ENCODE measurements at places on chromosomes 4 and X.
A peak's percentile ranks its signal among the peaks of the same experiment; 100 is the strongest.

- no peak for DNase-seq
These were observed 96.8 kb downstream of the TET2 start for GRCh38 chr4:105243446-105243845.

GRCh38 chr4:15333692-15334633 lies 93.9 kb upstream of the C1QTNF7 start:
- no peak for DNase-seq

DNA sequence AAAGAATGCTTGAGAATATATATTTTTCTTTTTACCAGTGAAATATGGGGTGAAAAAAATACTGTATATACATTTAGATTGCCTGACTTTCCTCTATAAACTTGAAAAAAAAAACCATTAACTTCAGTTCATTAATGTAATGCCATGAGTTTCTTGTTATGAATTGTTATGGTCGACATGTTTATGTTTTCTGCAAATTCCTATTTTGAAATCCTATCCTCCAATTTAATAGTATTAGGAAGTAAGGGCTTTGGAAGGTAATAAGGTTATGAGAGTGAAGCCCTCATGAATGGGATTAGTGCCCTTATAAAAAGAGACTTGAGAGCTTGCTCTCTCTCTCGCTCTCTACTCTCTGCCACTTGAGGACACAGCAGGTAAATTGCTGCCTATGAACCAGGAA lies 211.4 kb downstream of the LDB2 start:
- no peak for DNase-seq

GRCh38 chr4:1720163-1720983 lies 750 bp downstream of the TMEM129 start:
- DNase-seq = no peak

GRCh38 chrX:150967786-150968185 lies 15.3 kb upstream of the HMGB3 start:
- no peak for DNase-seq

DNA sequence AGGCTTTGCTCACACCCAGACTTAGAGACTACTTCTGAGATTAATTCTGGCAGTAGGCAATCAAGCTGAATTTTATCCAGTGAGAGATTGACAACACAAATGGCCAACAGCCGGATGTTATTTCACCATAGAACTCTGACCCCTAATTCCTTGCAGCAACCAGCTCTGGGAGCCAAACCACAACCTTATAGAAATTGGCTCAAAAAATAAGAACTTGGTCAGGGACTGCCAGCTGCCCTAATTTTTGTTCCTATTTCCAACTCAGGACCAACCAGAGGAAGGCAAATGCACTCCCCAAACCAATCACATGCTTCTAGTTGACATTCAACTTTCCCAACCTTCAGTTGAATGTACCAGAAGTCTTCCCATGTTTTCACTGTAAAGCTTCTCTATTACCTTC lies 269.7 kb downstream of the HS3ST1 start:
- no peak for DNase-seq

GRCh38 chr4:123110685-123111084 lies 188.3 kb upstream of the NUDT6 start:
- no peak for DNase-seq

DNA sequence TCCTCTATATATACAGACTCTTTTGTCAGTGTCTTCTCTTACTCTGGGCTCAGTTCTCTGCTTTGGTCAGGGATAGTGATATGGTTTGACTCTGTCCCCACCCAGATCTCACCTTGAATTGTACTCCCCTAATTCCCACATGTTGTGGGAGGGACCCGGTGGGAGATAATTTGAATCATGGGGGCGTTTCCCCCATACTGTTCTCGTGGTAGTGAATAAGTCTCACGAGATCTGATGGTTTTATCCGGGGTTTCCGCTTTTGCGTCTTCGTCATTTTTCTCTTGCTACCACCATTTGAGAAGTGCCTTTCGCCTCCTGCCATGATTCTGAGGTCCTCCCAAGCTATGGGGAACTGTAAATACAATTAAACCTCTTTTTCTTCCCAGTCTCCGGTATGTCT lies 144.4 kb downstream of the GLUD2 start:
- DNase-seq = no peak

- DNase-seq = no peak
These were observed 61.6 kb upstream of the GPM6A start for GRCh38 chr4:175873707-175874106.

- DNase-seq = no peak
These were observed 116.3 kb downstream of the MFAP3L start for GRCh38 chr4:169909897-169910296.

- DNase-seq = no peak
These were observed 101.9 kb upstream of the BCOR start for GRCh38 chrX:40199704-40200103.

GRCh38 chrX:31384471-31384870 lies 312.6 kb upstream of the FTHL17 start:
- no peak for DNase-seq

DNA sequence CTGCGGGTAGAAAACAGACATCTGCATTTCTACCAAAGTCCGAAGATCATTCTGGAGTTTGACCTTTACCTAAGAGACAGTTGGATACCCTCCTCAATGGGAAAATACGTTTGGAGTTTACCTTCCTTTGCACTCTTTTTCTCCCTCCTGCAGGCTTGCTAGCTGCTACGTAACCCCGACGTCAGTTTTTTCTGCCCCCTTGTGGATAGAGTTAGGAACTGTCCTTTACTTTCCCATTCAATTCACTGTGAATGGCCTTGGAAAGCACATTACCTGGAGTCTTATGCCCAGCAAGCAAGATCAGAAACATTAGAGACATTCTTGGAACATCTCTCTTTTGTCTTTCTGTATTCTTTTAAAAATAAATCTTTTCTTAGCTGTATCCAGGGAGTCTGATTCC lies 250.7 kb downstream of the NAP1L3 start:
- peak; percentile 13 for DNase-seq

DNA sequence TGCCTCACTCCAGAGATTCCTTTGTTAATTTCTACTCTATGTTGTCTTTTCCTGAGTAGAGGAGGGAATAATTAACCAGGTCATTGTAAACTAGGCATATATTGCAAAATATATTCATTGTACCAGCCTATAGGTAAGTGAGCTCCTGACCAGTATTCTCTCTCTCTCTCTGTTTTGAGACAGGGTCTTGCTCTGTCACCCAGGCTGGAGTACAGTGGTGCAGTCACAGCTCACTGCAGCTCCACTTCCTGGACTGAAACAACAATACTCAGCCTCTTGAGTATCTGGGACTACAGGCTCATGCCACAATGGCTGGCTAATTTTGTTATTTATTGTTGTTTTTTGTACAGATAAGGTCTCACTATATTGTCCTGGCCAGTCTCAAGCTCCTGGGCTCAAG lies 198.3 kb downstream of the ARAP2 start:
- no peak for DNase-seq

GRCh38 chr4:77226939-77227705 lies 70.1 kb downstream of the CCNG2 start:
- DNase-seq = no peak

GRCh38 chr4:47752214-47752613 lies 85.7 kb downstream of the CORIN start:
- no peak for DNase-seq

GRCh38 chrX:137425986-137426385 lies 139.9 kb upstream of the ZIC3 start:
- no peak for DNase-seq

DNA sequence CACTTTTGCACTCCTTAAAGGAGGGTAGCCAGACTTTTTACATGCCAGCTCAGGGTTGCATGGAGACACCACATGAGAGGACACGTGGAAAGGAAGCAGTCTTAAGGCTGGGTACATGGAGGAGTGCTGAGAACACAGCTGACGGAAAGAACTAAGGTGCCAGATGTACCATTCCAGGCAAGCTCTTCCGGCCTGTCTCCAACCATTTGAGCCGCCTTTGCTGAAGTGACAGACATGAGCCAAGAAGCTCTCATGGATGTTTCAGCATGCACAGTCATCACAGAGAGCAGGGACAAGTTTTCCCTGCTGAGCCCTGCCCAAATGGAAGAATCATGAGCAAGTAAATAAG lies 83.4 kb upstream of the BMP2K start:
- no peak for DNase-seq

DNA sequence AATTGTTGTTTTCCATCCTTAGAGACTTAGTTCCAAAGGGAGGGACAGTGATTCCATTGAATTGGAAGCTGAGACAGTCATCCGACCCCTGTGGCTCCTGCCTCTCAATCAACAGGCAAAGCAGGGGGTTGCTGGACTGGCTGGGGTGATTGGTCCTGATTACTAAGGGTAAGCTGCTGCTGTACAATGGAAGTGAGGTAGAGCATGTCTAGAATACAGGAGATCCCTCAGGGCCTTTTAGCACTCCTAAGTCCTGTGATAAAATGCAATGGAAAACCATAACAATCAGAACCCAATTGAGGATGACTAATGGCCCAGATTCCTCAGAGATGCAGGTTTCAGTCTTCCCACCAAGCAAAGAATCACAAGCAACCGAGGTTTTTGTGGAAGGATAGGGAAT lies 127.6 kb downstream of the AASDH start:
- no peak for DNase-seq

- DNase-seq = no peak
These were observed 43.8 kb upstream of the CPEB2 start for GRCh38 chr4:14958436-14958835.

DNA sequence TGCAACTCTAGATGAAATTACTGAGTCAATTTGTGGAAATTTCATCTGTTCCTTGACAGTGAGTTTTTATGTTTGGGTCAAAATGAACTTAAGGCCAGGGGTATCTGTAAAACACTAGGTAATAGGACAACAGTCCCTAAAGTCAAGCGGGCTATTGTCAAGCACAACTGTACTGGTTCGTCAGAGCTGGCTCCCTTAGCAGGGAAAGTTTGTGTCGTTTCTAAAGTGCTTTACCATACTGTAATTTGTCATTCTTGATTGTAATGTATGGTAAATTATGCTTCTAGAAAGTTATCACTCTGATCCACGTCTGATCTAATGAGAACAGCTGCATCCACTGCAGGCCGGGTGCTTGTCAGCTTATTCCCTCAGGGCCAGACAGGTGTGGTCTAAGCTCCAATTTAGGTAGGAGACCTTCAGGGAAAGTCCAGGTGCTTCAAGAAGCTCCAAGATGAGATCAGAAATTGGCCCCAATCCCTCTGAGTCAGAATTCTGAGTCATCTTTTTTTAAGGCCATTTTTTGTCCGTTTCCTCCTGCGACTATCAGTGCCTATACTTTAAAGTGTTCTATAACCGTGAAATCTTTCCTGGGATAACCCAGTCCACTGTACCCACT lies 92.2 kb downstream of the PALLD start:
- no peak for DNase-seq

- DNase-seq = no peak
These were observed 1492.5 kb upstream of the PABPC4L start for GRCh38 chr4:135694066-135694465.

- no peak for DNase-seq
These were observed 270.6 kb downstream of the NR3C2 start for GRCh38 chr4:148171596-148171995.

All from NCI-H2107 (cell line).